SW 1271 (cell line): ENCODE measurements at places on chromosomes 7 and 10.

- DNase-seq, result no peak
Observed at GRCh38 chr7:36966636-36967035, 242.3 kb upstream of the AOAH start.

GRCh38 chr10:81873932-81874816, 820 bp upstream of the NRG3 start:
- DNase-seq, result no peak

DNA sequence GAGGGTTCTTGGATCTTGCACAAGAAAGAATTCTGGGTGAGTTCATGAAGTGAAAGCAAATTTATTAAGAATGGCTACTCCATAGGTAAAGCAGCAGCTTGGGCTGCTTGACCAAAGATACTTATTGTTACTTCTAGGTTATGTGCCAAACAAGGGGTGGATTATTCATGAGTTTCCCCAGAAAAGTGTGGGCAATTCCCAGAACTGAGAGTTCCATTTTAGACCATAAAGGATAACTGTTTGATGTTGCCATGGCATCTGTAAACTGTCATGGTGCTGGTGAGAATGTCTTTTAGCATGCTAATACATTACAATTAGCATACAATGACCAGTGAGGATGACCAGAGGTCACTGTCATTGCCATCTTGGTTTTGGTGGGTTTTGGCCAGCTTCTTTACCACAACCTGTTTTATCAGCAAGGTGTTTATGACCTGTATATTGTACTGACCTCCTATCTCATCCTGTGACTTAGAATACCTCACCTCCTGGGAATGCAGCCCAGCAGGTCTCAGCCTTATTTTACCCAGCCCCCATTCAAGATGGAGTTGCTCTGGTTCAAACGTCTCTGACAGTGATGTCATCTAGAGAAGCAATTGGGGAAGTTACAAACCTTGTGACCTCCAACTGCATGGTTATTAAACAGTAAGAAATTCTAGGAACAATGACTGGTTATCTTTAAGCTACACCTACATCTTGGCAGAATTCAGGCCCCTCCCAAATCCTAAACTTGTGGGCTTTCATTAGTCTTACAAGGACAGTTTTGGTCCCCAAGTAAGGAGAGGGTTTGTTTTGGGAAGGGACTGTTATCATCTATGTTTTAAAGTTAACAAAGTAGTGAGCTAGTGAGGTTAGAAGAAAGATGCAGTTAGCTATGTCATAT, 48.0 kb upstream of the INHBA start:
- DNase-seq, result no peak

DNA sequence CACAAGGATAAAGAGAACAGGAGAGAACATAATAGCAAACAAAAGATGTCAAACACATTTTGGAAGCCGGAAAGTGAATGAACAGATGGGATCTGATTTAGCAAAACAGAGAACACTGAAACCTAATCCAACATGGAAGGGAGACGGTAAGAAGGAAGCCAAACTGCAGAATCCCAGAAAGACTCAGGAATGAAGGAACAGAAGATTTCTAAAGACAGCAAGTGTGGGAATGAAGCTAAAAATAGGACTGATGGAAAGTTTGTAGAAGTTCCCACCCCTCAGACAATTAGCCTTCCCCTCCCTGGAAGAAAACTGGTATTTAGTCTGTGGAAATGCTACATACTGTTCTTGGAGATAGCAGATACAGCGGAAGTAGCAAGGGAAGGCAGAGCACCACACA, 40.8 kb downstream of the SLC16A12 start:
- no peak for DNase-seq

GRCh38 chr10:34305189-34305588, 509.9 kb downstream of the PARD3 start:
- DNase-seq, result no peak

DNA sequence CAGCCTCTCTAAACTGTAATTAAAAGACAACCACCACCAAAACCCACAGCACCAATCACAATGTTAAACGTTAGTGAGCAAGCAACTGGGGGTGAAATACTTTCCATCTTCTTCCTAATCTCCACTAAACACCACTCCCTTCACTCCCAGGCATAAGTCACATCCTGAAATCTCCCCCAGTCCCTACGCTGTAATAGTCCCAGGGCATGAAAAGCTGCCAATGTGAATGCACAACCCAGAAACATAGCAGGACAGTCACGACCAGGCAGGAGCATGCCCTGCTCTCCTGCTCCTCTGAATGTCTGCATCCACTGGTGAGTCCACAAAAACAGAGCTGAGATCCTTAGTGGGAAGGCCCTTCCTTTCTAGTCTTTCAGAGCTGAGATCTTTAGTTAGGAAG, 288.9 kb downstream of the PARD3 start:
- DNase-seq, result no peak

GRCh38 chr7:7563813-7564212, 2.9 kb upstream of the MIOS start:
- DNase-seq, result no peak
